ENCODE measurements at places on chromosomes 3 and 15.

DNA sequence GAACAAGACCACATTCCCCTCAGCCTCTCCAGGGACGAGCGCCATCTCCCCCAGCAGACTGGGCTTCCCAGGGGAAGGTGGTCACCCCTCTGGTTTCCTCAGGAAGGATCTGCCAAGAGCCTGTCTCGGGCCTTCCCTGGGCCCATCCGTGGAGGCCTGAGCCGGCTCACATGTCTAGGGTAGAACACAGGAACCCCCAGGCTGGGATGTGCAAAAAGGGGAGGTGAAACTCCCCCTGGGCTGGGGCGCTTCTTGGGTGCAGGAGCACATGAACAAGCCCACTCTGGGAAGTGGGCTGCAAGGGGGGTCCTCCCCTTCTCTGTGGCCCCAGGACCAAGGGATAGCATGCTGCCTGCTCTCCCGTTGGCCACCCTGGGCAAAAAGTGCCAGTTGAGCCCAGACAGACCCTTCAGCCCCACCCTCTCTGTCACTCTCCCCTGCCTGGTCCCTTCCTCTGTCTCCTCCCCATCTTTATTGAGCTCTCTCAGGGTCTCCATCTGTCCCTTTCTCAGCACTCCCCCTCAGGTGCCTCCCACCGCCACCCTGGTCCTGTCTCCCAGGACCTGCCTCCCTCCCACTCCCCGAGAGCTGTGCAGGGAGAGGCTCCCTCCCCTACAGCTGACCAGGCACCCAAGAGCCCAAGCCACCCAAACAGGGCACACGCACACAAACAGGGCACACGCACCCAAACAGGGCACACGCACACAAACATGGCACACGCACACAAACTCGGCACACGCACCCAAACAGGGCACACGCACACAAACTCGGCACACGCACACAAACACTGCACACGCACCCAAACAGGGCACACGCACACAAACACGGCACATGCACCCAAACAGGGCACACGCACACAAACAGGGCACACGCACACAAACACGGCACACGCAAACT is 864 bp downstream of the SEMA3G start:
- DNase-seq, result no peak

- peak; percentile 56 for DNase-seq
Observed at GRCh38 chr3:157467200-157467599, 30.6 kb downstream of the PTX3 start.

DNA sequence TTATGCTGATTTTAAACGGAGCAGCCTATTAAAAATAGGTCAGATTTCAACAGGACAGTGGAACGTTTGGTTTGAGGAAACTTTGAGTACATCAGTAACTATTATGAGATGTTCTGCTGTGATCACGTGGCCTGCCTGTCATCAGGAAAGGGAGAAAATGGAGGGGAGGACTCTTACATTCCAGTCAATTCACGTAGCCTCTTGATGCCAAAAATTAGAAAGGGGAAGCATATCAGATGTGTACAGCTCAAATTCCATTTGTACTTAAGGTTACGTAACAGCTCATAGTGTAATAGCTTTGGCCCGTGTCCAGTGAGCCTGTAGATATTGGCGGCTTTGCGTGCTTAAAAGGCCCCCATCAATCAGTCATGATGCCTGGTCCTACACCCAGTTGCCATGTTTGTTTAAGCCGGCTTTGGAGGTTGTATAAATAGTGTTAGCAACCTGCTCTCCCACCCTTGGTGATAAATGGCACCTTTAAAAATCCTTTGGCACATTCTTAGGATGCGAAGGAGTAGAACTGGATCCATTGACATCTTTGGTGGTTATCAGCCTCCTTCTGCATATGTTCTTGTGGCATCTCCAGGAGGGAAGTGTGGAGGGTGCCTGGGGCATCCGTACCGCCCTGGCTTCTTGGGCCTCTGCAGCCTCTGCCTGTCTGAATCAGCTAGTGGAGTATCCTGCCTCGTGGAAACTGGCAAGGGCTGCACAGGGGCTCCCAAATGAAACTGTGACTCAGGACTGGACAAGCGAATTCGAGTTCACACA is 163.9 kb downstream of the THSD4 start:
- DNase-seq, result peak; percentile 96

DNA sequence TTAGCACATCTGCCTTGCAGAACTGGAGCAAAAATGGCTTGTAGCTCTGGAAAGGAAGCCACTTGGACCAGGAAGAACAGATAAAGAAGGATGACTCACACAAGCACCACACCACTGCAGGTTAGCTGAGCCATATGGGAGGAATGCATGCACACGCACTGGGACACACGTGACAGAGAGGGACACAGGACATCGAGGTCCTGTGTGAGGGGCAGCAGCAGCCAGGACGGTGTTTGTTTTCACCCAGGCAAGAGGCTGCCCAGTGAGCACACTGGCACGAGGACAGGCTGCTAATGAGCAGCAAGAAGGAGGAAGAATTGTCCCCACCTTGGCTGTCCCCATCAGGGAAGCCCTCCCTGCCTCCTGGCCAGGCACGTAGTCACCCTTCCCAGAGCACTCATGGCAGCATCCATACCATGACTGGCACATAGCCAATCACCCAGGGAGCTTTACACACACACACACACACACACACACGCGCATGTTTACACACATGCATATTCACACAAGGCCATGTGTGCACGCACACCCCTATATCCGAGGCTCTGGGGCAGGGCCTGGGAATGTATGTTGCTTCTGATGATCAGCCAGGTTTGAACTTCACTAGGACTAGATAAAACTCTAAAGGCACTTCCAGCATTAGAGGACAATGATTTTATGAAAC is 24.0 kb upstream of the SPTBN5 start:
- peak; percentile 71 for DNase-seq

- no peak for DNase-seq
Observed at GRCh38 chr3:195746751-195747150, 26.0 kb downstream of the MUC20 start.

- peak; percentile 17 for DNase-seq
Observed at GRCh38 chr15:70165716-70166284, 68.1 kb upstream of the TLE3 start.

GRCh38 chr15:95086531-95087252 is 855.3 kb downstream of the MCTP2 start:
- peak; percentile 70 for DNase-seq

DNA sequence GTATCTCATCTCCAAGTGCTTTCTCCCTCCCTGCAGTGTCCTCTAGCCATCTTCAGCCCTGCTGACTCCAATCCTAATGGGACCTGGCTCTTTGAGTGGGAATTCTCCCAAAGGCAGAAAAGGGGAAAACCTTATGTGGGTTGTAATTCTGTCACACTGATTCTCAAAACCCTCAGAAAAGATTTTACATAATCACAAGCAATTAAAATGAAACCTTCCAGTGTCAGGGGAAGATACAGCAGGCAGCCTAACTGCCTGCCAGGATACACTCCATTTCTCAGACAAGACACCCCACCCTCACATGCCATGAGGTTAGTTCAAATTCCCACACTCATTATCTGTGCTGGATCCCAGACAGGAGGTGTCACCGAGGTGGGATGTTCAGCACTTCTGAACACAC is 121.4 kb downstream of the RFTN1 start:
- DNase-seq, result peak; percentile 41

GRCh38 chr15:62150445-62150844 is 14.6 kb downstream of the C2CD4B start:
- DNase-seq, result no peak

DNA sequence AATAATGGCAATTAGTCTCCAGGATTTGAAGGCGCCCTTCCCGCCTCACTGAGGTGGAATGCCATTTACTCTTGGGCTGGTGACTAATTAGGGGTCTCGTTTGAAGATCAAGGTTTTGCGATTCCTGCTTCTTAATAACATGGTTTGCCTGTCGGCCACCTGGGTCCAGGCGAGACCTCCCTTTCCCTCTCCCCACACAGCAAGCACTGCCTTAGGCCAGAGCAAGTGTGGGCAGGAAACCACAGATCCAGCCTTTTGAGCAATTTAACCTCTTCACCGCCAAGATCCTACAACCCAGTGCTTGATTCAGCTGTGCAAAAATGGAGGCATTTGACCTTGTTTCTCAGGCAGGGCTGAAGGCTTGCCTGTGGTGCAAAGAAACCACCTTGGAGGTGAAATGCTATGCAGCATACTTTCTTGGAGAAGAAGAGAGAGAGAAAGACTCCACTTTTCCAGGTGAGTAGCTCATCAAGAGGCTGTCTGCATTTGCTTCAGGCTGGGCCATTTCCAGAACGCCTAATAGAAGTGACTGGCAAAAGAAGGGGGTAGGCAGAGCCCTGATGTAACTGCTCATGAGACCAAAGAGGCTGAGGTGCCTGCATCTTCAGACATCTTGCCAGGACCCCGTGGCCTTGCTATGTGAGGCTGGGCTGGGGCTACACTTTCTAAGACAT is 34.1 kb upstream of the WNT5A start:
- no peak for DNase-seq

GRCh38 chr3:47407896-47408838 is 27.3 kb downstream of the PTPN23 start:
- no peak for DNase-seq

DNA sequence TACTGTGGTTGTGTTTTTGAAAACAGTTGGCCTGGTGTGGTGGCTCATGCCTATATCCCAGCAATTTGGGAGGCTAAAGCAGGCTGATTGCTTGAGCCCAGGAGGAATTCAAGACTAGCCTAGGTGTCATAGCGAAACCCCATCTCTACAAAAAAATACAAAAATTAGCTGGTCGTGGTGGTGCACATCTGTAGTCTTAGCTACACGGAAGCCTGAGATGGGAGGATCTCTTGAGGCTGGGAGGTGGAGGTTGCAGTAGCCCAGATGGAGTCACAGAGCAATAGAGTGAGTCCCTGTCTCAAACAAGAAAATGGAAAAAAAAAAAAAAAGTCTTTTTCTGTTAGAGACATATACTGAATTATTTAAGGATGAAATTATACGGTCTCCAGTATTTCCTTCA is 14.7 kb upstream of the LRRFIP2 start:
- no peak for DNase-seq

GRCh38 chr3:65425880-65426279 is 612.8 kb downstream of the MAGI1 start:
- DNase-seq, result peak; percentile 24

DNA sequence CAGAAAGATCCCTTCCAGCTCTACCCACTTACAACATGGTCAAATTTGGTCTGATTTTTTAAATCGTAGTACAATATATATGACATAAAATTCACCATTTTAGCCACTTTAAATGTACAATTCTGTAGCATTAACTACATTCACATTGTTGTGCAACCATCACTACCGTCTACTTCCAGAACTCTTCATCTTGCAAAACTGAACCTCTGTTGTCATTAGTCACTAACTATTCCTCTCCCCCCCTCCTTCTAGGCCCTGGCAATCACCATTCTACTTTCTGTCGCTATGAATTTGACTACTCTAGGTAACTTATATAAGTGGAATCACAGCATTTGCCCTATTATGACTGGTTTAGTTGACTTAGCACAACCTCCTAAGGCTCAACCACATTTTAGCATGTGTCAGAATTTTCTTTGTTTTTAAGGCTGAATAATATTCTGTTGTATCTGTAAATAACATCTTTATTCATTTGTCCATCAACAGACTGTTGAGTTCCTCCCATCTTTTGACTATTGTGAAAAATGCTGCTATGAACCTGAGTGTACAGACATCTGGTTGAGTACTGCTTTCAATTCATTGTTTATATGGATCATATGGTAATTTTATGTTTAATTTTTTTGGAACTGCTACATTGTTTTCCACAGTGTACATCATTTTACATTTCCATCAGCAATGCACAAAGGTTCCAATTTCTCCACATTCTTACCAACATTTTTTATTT is 35.5 kb upstream of the CCR2 start:
- no peak for DNase-seq

- no peak for DNase-seq
Observed at GRCh38 chr15:58593870-58594269, 155.6 kb downstream of the ADAM10 start.

DNA sequence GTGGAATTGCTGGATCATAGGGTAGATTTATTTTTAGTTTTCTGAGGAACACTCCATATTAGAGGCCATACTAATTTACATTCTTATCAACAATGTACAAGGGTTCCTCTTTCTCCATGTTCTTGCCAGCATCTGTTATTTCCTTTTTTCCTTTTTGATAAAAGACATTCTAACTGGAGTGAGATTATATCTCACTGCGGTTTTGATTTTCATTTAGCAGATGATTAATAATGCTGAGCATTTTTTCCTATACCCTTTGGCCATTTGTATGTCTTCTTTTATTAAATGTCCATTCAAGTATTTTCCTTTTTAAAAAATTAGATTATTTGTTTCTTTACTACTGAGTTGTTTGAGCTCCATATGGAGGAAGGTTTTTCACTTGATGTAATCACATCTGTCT is 1189.5 kb downstream of the ZPLD1 start:
- no peak for DNase-seq

GRCh38 chr3:11832981-11833905 is 13.4 kb downstream of the TAMM41 start:
- DNase-seq, result no peak

- no peak for DNase-seq
Observed at GRCh38 chr3:54888873-54889272, 39.0 kb downstream of the LRTM1 start.

GRCh38 chr3:124282751-124283651 is 291.1 kb upstream of the ROPN1 start:
- peak; percentile 46 for DNase-seq

GRCh38 chr3:178895178-178895789 is 176.3 kb downstream of the ZMAT3 start:
- DNase-seq, result no peak

DNA sequence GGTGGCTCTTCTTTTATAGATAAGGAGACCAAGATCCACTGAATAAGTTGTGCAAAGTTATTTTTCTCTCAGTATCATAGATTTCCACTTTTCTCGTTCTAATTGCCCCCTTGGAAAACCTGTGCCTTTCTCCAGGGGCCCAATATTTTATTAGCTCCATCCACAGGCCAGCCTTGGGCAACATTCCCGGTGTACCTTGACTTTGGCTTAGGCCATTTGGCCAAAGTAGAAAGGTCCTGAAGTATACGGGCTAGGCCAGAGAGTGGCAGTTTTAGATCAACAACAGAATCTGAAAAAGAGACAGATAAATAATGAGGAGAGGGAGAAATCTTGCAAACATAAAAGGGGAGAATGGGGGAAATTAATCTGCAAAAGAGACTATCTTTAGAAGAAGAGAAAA is 91.7 kb upstream of the CHMP2B start:
- DNase-seq, result no peak

GRCh38 chr3:9179826-9180763 is 69.4 kb downstream of the SRGAP3 start:
- no peak for DNase-seq

DNA sequence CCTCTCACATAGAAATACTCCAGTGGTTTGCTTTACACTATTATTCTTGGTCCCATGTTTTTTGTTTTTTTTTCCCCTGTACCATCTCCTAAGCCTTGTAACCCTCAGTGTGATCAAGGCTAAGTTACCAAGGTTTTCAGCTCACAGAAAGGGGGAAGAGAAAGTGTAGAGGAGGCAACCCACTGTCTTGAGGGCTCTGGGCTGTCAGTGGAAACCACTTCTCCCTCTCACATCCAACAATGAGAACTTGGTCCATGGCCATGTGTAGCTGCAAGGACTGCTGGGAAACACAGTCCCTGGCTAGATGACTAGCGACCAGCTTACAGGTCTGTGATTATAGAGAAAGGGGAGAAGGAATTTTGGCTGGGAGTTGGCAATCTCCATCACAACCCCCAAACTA is 30.3 kb downstream of the GPD1L start:
- no peak for DNase-seq

- no peak for DNase-seq
Observed at GRCh38 chr3:20136231-20136630, 49.8 kb downstream of the SGO1 start.

- DNase-seq, result no peak
Observed at GRCh38 chr3:65500398-65501306, 538.1 kb downstream of the MAGI1 start.

GRCh38 chr3:31361371-31362273 is 171.1 kb upstream of the STT3B start:
- DNase-seq, result peak; percentile 82

All from AG10803 (cell line).